Left kidney (tissue), 8 donors: ENCODE measurements at places on chromosomes 3 and 15.

GRCh38 chr3:12991861-12992281, 81.4 kb downstream of the IQSEC1 start:
- DNase-seq, result no peak

DNA sequence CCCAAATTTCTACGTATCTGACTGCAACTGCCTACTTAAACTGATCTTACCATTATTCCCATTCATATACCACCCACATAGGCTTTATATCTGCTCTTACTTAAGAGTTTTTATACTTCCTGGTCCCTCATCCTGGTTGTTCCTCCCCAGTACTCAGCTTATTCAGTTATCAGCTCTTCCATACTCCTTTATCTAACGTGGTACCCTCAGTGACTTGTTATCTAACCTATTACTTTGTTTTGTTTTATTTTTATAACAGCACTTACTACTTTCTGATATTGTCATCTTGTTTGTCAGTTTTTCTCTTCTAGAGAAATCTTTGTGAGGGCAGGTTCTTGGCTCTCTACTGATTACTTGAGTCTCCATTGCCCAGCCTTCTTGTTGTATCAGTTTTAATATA, 100.6 kb downstream of the ZNF609 start:
- no peak for DNase-seq

GRCh38 chr3:359672-360071, 163.1 kb downstream of the CHL1 start:
- DNase-seq, result no peak

DNA sequence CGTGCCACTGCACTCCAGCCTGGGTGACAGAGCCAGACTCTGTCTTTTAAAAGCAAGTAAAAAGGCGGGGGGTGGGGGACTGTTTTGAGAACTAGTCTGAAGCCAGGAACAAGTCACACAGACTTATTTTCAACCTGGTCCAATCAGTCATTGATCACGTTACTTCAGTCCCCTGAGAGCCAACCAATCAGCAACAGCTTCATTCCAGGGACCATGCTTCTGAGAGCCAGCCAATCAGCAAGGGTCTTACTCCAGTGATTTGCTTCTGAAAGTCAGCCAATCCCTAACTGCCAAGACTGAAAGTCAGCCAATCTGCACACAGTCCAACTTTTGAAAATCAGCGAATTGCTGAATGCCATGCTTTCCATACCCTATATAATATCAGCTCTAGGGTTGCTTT, 48.6 kb upstream of the C15orf39 start:
- DNase-seq, result no peak

DNA sequence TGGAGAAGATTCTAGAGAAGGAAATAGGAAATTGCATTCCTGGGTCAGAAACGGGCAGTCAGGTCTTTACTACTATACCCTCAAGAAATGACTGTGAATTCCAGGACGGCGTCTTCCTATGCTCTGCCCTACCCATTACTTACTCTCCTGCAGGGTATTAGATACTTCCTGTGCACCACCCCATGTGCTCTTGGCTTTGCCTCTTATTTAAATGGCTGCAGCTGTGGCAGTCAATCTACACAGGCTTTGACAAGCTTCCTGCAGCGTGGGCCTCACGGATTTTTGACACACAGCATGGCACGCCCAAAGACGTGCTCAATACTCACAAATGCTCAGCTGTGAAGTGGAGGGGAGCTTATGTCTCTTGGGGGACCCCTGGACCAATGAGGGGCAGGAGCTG, 206.1 kb downstream of the SV2B start:
- DNase-seq, result no peak

DNA sequence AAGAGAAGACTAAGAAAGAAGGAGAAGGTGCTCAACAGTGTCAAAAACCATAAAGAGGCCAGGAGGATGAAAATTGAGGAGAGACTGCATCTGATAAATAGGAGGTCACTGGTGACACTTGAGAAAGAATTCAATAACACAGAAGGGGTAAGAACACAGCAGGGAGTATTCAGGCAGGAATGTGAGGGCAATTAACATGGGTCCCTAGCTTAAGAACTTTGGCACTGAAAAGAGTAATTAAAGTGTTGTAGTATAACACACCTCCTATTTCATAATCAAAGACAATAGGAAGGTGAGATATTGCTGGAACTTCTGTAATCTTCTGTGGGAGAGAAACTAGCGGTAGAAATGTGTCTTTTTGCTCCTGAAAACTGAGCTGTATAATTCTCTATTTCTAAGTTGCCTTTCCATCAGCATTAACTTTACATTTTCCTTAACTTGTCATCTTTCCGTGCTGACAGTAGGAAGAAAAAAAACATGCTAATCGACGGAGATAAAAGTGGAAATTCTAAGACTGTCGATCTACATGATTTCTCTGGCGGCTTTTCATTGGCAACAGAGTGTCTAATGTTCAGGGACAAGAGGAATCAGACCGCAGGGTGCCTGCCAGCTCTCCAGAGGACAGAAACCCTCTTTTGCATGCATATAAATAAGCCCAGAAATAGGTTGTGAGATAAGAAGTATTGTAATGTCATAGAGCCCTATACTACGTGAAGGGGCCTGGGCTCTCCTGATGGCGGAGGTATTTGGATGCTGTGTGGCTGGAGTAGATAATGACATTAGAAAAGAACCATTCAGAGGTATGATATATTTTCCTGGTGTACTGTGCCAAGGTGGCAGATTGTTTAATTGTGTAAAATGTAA, 147.9 kb upstream of the GAP43 start:
- no peak for DNase-seq

DNA sequence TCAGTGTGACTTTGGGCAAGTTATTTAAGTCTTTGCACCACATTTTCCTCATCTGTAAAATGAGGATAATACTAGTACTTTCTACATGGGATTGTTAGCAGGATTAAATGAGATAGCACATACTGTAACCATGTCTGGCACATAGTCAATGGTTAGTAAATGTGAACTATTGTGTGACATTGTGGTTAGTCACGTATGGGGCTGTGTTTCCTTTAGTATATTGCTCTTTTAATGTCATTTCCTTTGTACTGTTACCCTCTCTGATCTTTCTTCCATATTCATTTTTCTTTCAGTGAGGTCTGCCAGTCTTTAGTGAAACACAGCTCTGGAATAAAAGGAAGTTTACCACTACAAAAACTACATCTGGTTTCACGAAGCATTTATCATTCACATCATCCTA, 21.4 kb downstream of the OPA1 start:
- no peak for DNase-seq

DNA sequence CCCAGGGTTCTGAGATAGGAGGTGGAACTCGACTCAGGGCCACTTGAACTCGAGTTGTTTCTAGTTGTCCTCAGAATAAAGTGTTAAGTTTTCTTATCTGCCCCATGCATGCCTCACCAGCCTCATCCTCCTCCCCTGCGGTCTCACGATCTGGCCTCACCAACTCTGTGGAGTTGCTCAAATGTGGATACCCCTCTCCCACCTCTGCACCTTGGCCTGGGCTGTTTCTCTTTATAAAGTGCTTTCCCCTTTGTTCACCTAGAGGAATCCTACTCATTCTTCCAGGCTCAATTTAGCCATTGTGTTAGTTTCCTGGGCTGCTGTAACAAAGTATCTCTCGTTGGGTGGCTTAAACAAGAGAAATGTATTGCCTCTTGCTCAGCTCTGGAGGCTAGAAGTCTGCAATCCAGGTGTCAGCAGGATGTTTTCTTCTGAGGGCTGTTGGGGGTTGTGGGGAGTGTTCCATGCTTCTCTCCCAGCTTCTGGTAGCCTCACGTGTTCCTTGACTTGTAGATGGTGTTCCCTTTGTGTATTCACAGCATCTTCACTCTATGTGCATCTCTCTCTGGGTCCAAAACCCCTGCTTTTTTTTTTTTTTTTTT, 100.7 kb downstream of the MEX3B start:
- DNase-seq, result no peak

- no peak for DNase-seq
Measured at GRCh38 chr3:45606003-45606402, 11.5 kb downstream of the LIMD1 start.

DNA sequence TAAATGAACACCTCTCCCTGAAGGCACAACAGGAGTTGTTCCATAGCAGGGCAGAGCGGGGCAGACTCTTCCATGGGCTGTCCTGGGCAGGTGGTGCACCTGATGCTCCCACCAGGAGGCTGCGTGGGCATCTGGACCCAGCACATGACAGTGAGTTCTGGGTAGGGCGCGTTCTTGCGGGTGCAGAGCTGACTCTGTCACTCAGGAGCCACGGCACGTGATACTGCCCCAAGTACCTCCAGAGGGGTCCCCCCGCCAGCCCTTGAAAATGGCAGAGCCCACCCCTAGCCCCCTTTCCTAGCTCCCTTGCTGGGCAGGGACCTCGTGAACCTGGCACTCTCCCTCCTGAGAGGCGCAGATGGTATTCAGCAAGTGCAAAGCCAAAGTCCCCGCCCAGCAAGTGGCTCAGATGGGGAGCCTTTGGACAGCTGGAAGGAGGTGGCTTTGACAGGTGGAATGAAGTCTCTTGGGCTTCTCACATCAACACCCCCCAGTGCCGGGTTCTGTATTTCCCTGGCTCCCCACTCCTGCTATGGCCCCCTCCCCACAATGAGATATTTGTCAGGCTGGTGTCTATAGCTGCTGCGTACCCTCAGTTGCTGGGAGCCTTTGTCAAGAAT, 172.1 kb downstream of the TBC1D2B start:
- DNase-seq, result no peak

- DNase-seq, result no peak
Measured at GRCh38 chr3:60674870-60675269, 576.4 kb downstream of the FHIT start.

DNA sequence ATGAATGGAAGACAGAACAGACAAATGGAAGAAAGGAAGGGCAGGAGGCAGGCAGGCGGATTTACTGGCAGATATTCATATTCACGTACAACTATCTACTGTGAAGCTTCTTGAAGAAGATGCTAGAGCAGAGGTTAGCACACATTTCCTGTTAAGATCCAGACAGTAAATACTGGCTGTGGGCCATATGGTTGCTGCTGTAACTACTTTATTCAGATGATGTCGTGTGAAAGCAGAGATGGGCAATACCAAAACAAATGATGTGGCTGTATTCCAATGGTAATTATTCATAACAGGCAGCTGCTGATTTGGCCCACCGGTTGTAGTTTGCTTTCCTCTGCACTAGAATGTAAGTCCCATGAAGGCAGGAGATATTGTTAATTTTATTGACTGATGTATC, 115.7 kb upstream of the PRTG start:
- no peak for DNase-seq

GRCh38 chr3:98884675-98885371, 16.7 kb downstream of the DCBLD2 start:
- DNase-seq, result no peak

GRCh38 chr3:40381904-40382616, 4.9 kb upstream of the ENTPD3 start:
- no peak for DNase-seq

- no peak for DNase-seq
Measured at GRCh38 chr3:128515967-128516366, 23.0 kb upstream of the GATA2 start.

DNA sequence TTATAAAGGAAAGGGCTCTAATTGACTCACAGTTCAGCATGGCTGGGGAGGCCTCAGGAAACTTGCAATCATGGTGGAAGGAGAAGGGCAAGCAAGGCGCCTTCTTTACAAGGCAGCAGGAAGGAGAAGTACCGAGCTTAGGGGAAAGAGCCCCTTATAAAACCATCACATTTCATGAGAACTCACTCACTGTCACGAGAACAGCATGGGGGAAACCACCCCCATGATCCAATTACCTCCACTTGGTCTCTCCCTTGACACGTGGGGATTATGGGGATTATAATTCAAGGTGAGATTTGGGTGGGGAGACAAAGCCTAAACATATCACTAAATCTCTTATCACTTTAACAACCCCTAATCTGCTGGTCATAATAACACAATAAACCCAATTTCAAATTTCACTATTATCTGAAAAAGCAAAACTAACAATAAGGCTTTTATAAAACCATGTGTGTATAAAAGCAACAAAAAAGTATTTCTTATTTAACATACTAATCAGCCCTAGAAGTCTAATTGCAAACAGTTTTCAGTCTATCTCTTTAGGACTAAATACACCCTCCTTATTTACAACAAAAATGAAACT, 43.2 kb downstream of the SCAPER start:
- no peak for DNase-seq

- no peak for DNase-seq
Measured at GRCh38 chr3:113275258-113275556, 63.9 kb downstream of the BOC start.

DNA sequence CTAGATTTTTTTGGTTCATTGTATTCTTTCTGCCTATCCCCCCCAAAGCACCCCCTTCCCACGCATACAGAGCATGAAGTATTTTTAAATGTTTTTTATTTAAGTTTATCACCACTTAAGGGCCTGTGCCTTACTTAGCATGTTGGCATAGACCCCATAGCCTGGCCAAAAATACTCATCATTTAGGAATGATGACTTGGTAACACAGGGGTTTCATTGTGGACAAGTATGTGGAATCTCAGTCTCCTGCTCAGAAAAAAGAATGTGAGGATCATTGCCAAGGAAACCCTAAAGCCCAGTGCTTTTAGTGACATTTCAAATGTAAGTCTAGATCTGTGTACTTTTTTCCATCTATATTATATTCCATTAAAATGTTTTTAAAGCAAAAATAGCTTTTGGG, 146.3 kb downstream of the ALCAM start:
- DNase-seq, result no peak

- DNase-seq, result no peak
Measured at GRCh38 chr3:11495948-11496557, 147.7 kb downstream of the VGLL4 start.

DNA sequence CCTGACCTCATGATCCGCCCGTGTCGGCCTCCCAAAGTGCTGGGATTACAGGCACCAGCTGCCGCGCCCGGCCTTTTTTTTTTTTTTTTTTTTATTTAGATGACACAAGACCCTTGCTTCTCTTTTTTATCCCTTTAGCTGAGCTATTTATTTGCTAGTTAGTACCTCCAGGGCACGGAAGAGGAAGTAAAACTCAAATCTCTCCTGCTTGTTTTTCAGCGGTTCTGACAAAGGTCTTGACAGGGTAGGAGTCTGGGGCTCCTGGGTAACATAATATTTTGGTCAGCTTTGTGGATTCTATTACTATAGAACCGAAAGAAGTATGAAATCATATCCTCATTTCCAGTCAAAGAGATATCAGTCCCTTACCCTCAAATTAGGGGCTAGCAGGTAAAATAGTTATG, 44.0 kb upstream of the ETV5 start:
- DNase-seq, result no peak

DNA sequence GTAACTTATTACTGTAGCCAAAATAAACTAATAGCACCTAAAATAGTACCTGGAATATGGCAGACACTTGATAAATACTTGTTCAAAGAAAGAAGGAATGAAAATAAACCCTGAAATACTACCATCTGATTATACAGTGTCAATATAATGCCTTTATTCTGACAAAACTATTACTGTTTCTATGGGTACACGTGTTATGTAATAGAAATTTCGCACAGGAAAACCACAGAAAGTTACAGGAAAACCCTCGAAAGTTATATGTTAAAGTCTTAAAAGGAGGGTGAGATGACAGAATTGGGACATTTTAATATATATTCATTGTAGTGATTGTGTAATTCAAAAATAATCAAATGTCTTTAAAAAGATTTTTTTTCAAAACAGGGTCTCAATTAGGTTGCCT, 28.8 kb downstream of the ETFA start:
- no peak for DNase-seq
